NCI-H345 (cell line): ENCODE measurements at places on chromosomes 11 and 22.

DNA sequence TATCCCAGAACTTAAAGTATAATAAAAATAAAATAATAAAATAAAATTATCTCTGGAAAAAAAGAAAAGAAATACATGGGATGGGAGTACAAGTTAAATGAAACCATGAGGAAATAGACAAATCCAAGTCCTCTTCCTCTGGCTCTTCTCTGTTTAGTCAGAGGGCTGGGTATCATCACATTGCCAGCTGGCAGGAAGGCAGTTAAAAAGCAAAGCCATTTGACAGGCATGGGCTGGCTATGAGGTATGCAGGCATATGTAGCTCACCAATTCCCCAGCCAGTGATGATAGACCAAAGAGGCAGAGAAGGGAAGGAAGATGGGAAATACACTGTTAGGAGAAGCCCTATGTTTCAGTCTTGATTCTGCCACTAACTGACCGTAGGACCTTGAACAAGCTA, 6.5 kb downstream of the LYVE1 start:
- no peak for DNase-seq

DNA sequence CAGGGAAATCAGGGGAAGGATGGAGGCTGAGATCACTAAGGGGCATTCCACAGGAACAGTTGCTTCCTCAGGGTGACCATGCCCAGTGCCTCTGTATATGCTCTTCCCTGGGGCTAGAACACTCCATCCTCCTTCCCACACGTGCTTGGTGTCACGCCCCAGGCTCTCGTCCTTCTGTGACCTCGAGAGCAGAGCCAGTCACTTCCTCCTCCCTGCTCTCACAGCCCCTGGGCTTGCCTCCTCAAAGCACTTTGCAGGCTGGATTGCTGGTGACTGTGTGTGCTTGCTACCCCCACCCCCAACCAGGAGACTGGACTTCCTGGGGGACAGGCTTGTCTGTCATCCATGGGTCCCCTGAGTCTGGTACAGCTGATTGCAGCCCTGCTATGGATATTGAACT, 56.5 kb upstream of the AMPD3 start:
- no peak for DNase-seq

- DNase-seq = no peak
These were observed 977.7 kb downstream of the JRKL start for GRCh38 chr11:97367406-97368083.

DNA sequence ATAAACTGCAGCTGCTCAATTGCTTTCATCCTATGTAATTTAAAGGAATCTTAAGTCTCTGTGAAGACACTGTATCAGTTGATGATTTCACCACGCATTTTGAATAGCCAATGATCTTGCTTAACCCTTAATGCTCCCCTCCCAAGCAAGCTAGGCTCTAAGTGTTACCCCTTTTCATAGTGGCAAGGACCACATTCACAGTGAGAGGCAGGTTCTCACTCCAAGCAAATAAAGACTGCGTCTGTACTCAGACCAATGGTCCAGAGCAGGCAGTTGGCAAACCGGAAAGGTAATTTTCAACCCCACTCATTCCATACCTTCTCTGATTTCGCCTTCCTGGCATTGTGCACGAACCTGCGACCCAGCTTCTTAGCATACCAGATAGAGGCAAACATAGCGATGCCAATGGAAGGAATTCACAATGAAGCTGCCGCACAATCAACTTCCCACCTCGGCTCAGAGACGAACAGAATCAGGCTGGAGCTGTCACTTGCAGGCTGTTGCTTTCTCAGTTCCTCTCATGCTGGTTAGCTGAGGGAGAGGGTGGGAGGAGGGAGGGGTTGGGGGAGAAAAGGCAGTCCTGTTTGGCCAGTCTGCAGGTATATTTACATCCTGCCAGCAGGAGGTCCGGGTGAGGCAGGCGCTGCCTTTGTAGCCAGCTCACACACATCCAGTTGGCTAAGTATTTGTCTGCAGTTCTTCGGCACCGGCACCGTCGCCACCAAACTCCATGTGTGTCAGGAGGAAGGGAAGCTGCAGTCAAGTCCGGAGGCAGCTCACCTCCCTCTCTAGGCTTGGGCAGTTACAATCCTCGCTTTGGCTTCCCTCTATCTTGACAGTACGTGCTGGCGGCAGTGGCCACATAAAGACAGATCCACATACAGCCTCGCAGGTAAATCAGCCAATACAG, 1151.2 kb upstream of the CCDC90B start:
- DNase-seq = peak; percentile 79

- DNase-seq = no peak
These were observed 13.3 kb downstream of the IL17REL start for GRCh38 chr22:49999063-49999945.

- DNase-seq = no peak
These were observed 6.5 kb upstream of the TRABD start for GRCh38 chr22:50178871-50179869.

- no peak for DNase-seq
These were observed 44.1 kb downstream of the MACROD1 start for GRCh38 chr11:64121663-64122410.

- DNase-seq = peak; percentile 82
These were observed at the start of gene CHRM4 for GRCh38 chr11:46391578-46392420. Gene CHRM4, minus strand, starts transcription at chr11:46391776. Its CDS starts 5,219 bp downstream, at chr11:46386557.

DNA sequence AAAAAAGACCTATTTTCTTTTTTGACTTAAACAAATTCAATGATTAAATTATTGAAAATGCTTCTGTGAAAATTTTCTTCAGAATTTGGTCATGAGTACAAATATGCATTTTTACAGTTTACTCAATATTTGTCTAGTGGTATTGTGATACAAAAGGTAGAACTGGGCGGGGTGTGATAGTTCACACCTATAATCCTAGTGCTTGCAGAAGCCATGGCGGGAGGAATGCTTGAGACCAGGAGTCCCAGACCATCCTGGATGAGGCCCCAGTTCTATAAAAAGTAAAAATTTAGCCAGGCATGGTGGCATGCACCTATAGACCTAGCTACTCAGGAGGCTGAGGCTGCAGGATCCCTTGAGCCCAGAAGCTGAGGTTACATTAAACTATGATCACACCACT, 90.6 kb downstream of the ARHGAP42 start:
- DNase-seq = no peak

DNA sequence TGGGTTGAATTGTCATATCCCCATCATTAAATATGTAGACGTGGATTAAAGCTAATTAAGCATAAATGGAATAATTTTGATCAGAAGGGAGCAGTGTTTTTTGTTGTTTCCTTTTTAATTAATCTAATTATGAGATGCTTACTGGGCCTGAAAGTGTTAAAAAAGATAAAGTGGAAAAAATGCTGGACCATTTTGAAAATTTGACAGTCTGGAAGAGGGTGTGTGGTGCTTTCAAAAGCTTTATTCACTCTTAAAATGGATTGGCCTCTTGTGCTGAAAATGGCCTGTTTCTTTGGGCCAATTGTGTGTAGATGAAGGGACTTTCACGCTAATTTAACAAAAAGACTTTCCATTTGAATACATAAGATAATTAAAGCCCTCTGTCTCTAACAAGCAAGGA, 1.8 kb downstream of the TNRC6B start:
- no peak for DNase-seq

- DNase-seq = no peak
These were observed 10.7 kb upstream of the NEU3 start for GRCh38 chr11:74978041-74978440.

- peak; percentile 20 for DNase-seq
These were observed 20.8 kb upstream of the IL18BP start for GRCh38 chr11:71977743-71978418.

GRCh38 chr11:71283971-71284441, 31.6 kb upstream of the SHANK2 start:
- peak; percentile 27 for DNase-seq

- DNase-seq = no peak
These were observed 140.1 kb downstream of the NXPE2 start for GRCh38 chr11:114818382-114818781.

DNA sequence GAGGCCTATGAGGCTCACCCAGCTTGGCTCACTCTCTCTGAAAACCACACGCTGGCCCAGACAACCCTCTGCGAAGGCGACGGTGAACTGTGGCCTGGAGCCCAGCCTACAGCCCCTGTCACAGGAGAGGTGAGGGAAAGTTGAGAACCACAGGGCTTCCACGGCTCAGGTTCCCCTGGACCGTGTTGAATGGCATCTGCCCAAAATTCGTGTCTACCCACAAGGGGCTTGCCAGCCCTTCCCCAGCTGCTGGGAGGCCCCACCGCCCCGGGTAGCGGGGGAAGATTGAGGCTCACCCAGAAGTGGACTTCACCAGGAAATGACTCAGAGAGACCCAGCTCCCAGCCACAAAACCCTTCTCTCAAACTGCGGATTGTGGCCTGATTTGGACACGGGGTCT, 197.1 kb downstream of the CTTN start:
- no peak for DNase-seq

GRCh38 chr11:103170865-103171264, 61.6 kb downstream of the DYNC2H1 start:
- DNase-seq = no peak

DNA sequence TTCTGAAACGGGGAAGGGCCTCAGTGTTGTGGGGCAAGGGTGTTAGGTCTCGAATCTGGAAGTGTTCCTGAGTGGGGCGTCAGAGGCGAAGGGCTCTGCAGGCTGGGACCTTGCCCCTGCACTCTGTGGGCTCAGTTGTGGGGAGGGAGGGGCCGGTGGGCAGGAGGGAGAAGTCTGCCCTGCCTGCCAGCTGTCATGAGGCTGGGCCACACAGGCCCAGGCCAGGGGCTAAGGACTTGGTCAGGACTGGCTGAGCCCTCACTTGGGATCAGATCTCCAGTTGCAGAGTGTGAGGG, at the start of gene CRACR2B:
Gene CRACR2B, plus strand, starts transcription at position 23 of the 296 bp plus-strand sequence. CDS start 689 bp downstream, outside the sequence.
- DNase-seq = no peak

- no peak for DNase-seq
These were observed 40.4 kb downstream of the SMIM38 start for GRCh38 chr11:69195824-69196782.
